Progenitor cell of endocrine pancreas (in vitro differentiated cells): ENCODE measurements at places on chromosomes 13 and 19. TPM values are rescaled to one million over a fixed set of nuclear protein-coding genes. Genes with fewer than 3 reads are reported as not detected.

- DNase-seq: no peak
- H3K36me3 ChIP-seq: no peaks in the 10 kb centered on the region
- H3K27me3 ChIP-seq: no peaks in the 10 kb centered on the region
- H3K27ac ChIP-seq: no peak overlapping the region
- H3K4me1 ChIP-seq: no peaks in the 10 kb centered on the region
- H3K4me3 ChIP-seq: no peak overlapping the region
Observed at GRCh38 chr13:37212826-37213225, 107.4 kb upstream of the CSNK1A1L start.

DNA sequence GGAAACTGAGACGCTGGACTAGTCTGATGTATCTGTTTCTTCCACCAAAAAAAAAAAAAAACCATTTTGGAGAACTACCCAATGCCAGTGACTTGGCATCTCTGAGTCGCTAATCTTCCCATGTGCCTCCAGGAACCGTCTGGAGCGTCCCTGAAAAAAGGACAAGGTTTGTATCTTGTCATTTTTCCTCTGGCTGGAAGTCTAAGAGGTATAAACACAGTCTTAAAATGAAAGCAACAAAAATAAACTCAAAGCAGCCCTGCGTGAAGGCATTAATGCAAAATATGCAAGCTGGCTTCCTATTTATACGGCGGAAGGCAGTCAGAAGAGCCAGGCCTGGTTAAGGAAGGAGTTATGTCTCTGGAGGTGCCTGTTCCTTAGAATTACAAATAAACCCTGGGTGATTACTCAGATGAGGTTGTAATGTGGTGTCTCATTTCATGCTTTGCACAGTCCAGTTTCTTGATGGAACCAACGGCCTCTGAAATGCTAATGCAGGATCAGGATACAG, 20.3 kb downstream of the ACTN4 start:
- no peak for DNase-seq
- no peaks in the 10 kb centered on the region for H3K27me3 ChIP-seq
- peaks cover 5% of the 10 kb centered on the region for H3K36me3 ChIP-seq
- peak overlapping the region; percentile 96 for H3K27ac ChIP-seq
- peaks cover 86% of the 10 kb centered on the region for H3K4me1 ChIP-seq

DNA sequence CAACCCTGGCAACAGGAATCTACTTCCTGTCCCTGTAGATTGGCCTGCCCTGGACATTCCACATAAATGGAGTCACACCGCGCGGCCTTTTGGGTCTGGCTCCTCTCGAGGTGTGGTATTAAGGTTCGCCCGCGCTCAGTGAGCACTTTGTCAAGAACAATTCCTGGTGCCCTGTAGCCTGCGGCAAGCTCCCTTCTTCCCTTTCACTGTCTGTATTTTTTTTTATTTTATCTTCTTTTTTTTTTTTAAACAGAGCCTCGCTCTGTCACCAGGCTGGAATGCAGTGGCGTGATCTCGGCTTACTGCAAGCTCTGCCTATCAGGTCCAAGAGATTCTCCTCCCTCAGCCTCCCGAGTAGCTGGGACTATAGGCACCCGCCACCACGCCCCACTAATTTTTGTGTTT, 28.3 kb downstream of the PEX11G start:
- DNase-seq: no peak
- no peaks in the 10 kb centered on the region for H3K27me3 ChIP-seq
- peaks cover 23% of the 10 kb centered on the region for H3K36me3 ChIP-seq

GRCh38 chr13:110412132-110412914, 105.2 kb downstream of the COL4A2 start:
- no peak overlapping the region for H3K4me3 ChIP-seq
- peaks cover 3% of the 10 kb centered on the region for H3K36me3 ChIP-seq
- no peaks in the 10 kb centered on the region for H3K27me3 ChIP-seq
- DNase-seq: peak; percentile 45
- H3K4me1 ChIP-seq: peaks cover 3% of the 10 kb centered on the region
- H3K27ac ChIP-seq: peak overlapping the region; percentile 78

DNA sequence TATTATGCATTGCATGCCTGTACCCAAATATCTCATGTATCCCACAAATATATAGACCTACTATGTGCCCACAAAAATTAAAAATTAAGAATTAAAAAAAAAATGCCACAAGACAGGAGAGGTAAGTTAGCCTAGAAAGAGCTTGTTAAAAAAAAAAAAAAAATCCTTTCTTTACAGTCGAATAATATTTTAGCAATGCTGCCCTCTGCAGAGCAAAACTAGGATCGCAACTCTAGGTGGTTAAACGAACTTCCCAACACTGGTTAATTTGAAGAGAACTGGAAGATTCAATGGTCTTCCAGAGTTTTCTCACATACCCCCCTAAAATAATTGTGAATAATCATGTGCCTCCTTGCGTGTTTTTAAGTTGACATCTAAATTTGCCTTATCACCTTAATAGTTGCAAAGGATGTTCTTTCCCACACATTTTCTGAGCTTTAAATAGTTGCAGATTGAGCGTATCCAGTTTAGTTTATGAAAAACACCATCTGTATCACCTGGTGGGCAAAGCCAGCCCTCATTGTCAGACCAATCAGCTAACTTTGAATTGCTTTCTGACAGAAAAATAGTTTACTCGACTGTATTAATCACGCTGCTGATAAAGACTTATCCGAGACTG, 47.4 kb upstream of the RCBTB2 start:
- DNase-seq: peak; percentile 57
- peaks cover 19% of the 10 kb centered on the region for H3K4me1 ChIP-seq
- H3K4me3 ChIP-seq: no peak overlapping the region
- no peak overlapping the region for H3K27ac ChIP-seq
- no peaks in the 10 kb centered on the region for H3K36me3 ChIP-seq
- H3K27me3 ChIP-seq: no peaks in the 10 kb centered on the region

DNA sequence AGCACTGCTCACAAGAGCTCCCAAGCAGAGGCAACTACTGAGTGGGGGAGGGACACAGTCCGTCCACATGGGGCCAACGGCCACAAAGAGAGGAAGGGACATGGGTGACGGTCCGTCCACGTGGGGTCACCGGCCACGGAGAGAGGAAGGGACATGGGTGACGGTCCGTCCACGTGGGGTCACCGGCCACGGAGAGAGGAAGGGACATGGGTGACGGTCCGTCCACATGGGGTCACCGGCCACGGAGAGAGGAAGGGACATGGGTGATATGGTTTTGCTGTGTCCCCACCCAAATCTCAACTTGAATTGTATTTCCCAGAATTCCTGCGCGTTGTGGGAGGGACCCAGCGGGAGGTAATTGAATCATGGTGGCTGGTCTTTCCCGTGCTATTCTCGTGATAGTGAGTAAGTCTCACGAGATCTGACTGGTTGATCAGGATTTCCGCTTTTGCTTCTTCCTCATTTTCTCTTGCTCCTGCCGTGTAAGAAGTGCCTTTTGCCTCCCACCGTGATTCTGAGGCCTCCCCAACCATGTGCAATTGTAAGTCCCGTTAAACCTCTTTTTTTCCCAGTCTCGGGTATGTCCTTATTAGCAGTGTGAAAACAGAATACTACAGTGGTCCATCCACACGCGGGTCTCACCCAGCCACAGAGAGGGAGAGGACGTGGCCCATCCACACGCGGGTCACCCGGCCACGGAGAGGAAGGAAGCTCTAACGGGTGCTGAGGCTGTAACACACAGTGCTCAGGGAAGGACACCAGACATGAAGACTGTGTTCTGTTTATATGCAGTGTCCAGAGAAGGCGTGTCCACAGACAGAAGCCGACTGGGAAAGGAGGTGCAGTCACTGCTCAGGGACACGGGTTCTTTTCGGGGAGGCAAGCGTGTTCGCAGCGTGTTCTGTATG, 48.5 kb downstream of the GAS6 start:
- H3K4me3 ChIP-seq: no peak overlapping the region
- H3K36me3 ChIP-seq: no peaks in the 10 kb centered on the region
- H3K4me1 ChIP-seq: no peaks in the 10 kb centered on the region
- no peak for DNase-seq

DNA sequence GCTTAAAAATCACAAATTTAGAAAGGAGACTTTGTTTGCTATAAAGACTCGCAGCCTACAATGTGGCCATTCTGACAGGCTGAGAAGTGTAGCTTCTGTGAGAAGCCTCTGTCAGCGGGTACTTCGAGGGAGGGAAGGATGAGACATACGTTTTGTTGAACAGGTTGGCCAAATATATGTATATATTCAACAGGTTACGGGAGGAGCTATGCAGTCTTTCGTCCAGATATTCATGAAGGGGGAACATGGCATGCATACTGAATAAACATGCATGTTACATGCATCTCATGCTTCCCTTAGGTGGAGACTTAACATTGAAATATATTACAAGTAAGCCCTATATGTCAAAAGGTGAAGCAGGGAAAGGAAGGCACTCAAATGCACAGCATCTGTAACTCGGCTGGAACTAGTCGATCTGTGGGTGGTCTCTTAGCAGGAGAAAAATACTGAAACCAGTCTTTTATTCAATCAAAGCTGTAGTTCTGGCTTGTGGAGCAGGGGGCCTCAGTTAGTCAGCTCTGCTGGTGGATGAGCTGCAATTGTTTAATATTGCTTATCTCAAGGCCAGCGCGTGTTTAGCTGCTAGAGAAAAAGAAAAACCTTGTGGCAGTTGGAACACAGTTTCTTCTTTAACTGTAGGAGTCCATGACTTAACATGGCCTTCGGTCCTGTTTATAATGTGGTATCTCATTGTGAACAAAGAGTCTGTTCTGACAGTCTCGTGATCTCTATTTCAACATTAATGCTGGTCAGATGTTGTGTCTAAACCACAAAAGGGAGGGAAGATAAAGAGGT, 94.3 kb downstream of the FAM216B start:
- no peak for DNase-seq
- H3K27me3 ChIP-seq: peaks cover 52% of the 10 kb centered on the region
- H3K27ac ChIP-seq: no peak overlapping the region
- peaks cover 1% of the 10 kb centered on the region for H3K36me3 ChIP-seq

- H3K36me3 ChIP-seq: no peaks in the 10 kb centered on the region
- no peak overlapping the region for H3K27ac ChIP-seq
- peaks cover 19% of the 10 kb centered on the region for H3K27me3 ChIP-seq
- peaks cover 2% of the 10 kb centered on the region for H3K4me1 ChIP-seq
- H3K4me3 ChIP-seq: no peak overlapping the region
- no peak for DNase-seq
Observed at GRCh38 chr19:54335164-54335563, 3.8 kb downstream of the LILRA4 start.

DNA sequence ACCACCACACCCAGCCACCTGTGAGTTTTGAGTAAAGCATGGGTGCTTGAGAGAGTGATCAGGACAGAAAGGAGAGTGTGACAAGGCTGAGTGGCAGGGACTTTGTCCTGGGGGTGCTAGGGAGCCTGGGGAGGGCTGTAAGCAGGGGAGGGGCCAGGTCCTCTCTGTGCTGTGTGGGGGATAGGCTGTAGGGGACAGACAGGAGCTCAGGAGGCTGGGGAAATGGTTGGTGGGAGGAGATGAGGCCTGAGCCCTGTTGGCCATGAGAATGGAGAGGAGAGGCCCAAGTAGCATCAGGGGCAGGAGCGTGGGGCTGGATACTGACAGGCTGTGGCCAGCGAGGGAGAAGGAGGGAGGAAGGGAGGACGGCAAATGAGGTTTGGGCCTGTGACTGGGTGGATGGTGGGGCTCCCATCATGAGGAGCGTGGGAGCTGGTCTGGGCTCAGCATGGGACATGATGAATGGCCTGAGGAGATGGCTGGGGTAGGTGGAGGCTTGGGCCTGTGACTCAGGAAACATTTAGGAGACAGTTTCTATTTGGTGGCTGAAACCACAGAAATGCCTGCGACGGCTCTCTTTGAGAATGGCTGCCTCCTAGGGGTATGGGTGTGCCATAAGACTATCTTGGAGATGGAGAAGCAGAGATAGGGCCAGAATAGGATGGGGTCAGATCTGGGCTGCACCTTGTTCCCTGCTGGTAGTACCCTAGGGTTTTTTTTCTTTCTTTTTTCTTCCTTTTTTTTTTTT, 25.0 kb downstream of the GRIN2D start:
- H3K27ac ChIP-seq: peak overlapping the region; percentile 64
- H3K4me3 ChIP-seq: no peak overlapping the region
- no peaks in the 10 kb centered on the region for H3K36me3 ChIP-seq
- peaks cover 6% of the 10 kb centered on the region for H3K4me1 ChIP-seq
- H3K27me3 ChIP-seq: no peaks in the 10 kb centered on the region

- no peaks in the 10 kb centered on the region for H3K36me3 ChIP-seq
- peak overlapping the region; percentile 66 for H3K27ac ChIP-seq
- no peak overlapping the region for H3K4me3 ChIP-seq
- H3K27me3 ChIP-seq: no peaks in the 10 kb centered on the region
- no peak for DNase-seq
- H3K4me1 ChIP-seq: peaks cover 24% of the 10 kb centered on the region
Observed at GRCh38 chr19:33286899-33287298, 15.4 kb downstream of the CEBPA start.

GRCh38 chr13:90405301-90405700, 942.2 kb upstream of the MIR17HG start:
- no peak overlapping the region for H3K4me3 ChIP-seq
- DNase-seq: no peak
- H3K36me3 ChIP-seq: peaks cover 3% of the 10 kb centered on the region
- peak overlapping the region; percentile 15 for H3K27ac ChIP-seq
- peaks cover 18% of the 10 kb centered on the region for H3K4me1 ChIP-seq
- H3K27me3 ChIP-seq: no peaks in the 10 kb centered on the region

Gene CYP4F11
- not detected in 2 replicates for total RNA-seq

Gene ZNF320
- 43.9 and 50.0 TPM in 2 replicates for total RNA-seq

Gene GPALPP1
- total RNA-seq: 28.9 and 32.7 TPM in 2 replicates

Gene TYROBP
- not detected in 2 replicates for total RNA-seq

Gene CNN2
- 225 and 226 TPM in 2 replicates for total RNA-seq
